Stimulated activated CD4-positive, alpha-beta T cell treated with anti-CD3 and anti-CD28 coated beads, Interleukin-2, amount 100 ng/mL, for 24 hours (primary cell): ENCODE measurements at places on chromosomes 16 and 17.

DNA sequence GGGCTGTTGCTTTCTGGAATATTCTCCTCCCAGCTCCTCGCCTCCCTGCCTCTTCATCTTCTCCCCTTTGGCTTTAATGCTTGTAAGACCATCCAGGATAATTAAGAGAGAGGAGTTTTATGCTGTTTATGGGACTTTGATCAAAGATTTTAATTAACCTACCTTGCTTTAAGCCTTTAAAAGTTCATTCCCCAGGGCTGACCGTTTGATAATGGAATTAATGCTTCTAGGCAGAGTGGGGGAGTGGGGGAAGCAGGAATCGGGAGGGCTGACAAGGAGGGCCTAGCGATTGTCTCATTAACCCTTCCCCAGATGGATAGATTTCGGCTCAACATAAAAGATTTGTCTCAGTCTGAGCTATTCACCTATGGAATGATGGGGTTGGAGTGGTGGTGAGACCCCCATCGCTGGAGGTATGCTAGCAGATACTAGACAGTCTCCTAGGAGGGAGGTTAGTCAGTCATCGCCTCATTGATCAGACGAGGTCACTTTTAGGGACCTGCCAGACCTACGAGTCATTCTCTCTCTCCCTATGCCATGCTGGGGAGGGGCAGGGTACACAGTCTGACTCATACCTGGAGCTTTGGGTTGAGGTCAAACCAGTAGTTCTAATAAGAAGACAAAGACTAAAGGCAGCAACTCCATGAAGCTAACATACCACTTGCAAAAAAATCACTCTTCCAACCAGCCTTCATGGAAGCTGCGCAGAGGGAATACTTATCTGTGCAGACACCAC, 236.6 kb upstream of the NLRP1 start:
- DNase-seq = no peak

DNA sequence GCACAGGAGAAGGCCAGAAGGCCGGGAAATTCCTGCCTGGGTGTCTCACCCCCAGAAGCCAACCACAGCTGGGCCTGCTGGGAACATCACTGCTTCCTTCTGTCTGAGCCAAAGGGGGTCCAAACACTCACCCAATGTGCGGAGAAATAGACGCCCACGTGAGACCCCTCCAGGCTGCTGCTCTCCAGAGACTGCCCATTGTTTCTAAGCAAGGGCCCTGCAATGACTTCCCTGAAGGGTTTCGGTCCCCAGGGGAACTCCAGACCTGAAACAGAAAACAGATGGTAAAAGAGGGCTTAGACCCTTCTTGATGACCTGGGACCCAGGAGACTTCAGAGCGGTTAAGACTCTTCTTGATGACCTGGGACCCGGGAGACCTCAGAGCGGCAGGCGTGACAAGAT, 41.3 kb downstream of the MRM3 start:
- DNase-seq = no peak

DNA sequence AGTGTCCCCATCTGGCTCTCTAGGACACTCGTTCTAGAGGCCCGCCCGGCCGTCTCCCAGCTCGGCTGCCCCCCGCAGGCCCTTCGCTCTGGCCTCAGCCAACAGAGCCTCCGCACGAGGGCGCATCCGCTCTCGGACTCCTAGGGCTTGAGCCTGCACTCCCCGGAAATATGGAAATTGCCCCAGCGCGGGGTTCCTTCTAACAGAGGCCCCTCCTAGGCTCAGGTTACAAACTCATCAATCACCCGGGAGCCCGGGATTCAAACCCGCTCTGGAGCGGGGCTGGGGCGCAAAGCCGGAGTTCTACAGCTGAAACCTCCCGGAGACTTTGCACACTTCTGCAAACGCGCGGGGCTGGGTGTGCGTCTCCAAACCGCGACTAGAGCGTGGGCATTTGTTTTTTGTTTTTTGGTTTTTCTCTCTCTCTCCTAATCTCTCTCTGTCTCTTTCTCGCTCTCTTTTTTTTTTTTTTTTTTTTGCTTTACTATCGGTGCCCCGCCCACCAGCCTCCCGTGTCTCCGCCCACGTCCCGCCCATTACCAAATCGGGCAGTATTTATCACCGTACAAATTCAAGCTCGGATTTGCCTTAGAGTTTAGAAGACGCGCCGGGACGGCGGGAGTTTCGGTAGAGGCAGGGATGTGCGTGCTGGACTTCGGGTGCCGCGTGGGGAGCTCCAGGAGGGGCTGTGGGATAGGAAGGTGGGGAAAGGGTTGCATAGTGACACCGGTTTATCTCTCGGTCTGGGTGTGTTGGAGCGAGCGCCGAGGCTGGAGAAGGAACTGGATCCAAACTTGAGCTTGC, 2.4 kb upstream of the FOXL1 start:
- DNase-seq = peak; percentile 72

- DNase-seq = no peak
Measured at GRCh38 chr16:71916397-71916920, 21.1 kb downstream of the IST1 start.

- DNase-seq = no peak
Measured at GRCh38 chr17:19904412-19904811, 36.7 kb upstream of the ULK2 start.

- no peak for DNase-seq
Measured at GRCh38 chr17:7969433-7969832, 33.0 kb upstream of the GUCY2D start.

DNA sequence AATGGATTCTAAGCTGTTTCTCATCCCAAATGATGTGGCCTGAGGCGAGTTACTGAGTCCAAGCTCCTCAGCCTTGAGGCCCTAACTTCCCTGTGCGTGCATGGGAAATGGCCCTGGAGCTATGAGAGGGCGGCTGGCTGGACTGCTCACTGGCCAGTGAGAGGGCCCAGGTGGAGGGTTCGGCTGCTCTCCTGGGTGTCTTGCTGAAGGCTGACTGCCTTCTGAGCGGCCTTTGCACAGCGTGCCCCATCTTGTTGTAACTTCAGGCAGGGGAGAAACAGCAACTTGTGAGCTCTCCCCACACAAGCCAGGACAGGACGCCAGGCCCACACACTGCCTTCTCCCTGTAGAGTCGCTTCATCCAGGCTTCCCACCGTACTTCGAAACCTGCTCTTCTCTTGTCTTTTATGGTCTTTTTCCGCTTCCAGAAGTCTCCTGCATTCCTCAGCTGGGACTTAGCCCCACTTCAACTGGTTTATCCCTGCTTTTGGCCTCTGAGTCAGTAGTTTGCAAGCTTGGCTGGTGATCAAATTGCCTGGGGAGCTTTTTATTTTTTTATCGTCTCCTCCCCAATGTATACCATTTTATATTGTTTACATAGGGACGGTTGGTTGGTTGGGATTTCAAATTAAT, 13.3 kb downstream of the CDH3 start:
- no peak for DNase-seq

- DNase-seq = no peak
Measured at GRCh38 chr16:69407702-69408323, 16.6 kb upstream of the CYB5B start.

DNA sequence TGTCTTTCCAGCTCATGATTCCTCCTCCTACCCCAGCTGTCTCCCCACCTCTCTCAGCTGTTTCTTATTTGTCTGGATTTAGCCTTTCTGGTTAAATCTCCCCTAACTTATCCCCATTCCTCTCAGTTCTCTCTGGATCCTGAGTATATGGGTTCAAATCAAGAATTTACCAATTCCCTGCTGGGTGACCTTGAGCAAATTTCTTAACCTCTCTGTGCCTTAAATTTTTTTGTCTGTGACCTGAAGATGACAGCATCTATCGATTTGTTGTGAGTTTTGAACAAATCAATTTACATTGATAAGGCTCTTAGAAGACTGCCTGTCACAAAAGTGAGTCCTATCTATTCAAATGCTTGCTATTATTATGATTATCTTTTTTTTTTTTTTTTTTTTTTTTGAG, 2.0 kb upstream of the KCNG4 start:
- DNase-seq = no peak

GRCh38 chr17:45847101-45847500, 2.4 kb downstream of the SPPL2C start:
- DNase-seq = no peak

DNA sequence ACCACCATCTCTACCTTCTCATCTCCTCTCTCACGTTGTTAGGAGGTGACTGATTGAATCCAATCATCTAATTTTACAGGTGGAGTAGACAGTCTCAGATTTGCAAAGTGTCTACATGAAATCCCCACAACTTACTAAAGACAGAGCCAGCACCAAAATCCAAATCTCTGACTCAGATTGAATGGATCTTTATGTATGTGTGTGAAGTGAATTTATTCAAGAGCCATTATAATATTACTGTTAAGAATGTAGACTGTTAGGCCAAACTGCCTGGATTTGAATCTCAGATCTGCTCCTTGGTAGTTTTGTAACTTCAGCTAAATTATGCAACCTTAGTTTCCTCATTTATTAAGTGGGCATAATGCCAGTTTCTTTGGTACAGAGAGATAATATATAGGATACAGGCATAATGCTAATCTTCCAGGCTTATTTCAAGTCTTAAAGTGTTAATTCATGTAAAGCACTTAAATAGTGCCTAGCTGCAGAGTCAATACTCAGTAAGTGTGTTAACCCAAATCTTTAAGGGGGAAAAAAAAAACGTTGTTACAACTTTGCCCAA, 12.7 kb downstream of the CNEP1R1 start:
- DNase-seq = no peak

GRCh38 chr17:9363440-9364350, 211.9 kb downstream of the STX8 start:
- no peak for DNase-seq

DNA sequence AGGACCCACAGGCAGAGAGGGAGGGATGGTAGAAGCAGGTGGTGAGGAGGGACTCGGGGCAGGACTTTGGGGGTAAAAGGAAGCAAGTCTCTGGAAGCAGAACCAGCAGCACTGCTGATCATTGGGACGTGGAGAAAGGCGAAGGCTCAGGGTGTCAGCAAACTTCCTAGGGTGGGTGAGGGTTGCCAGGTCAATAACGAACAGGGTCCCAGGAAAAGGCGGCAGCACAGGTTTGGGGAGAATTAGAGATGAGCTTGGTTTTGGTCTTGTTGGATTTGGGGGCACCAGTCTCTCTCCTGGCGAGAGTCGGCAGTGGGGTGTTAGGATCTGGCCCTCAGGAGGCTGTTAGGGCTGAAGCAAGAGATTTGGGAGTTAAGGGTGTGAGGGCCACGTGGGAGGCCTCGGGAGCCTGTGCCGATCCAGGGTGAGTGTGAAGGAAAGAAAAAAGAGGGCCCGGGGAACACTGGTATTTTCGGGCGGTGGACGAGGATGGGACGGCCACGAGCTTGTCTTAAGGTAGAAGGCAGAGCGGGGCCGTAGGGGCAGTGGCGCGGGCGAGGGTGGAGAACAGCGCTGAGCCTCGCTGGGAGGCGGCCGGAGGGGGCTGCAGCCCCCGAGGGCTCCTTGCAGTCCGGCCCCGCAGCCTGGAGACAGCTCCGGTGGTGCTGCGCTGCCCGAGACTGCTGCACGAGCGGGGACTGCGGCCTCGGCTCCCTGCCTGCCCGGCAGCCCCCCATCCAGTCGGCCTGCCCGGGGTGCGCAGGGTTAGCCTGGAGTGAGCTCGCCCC, 765 bp upstream of the ADORA2B start:
- DNase-seq = no peak

GRCh38 chr16:11262915-11263314, 6.2 kb downstream of the TNP2 start:
- DNase-seq = no peak

GRCh38 chr17:32142038-32142856, at the start of gene RHOT1:
RHOT1 (plus strand) TSS chr17:32142502; CDS start chr17:32142693, 191 bp downstream.
- peak; percentile 78 for DNase-seq

DNA sequence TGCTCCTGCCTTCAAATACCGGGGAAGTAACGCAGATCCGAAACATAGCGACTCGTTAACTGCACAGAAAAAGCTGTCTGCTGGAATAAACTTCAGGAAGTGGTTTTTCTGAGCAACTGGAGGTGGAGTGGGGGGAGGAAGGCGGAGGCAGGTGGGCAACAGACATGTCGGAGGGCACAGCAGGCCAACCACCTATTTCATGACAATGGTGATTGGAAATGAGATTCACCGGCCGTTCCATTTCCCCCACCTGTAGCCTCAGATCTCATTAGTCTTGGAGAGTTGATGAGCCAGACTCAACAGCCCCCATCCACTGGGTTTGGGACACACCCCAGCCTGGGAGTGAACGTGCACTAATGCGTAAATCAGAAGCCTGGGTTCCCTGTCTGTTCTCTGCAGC, 7.7 kb upstream of the PECAM1 start:
- no peak for DNase-seq

- DNase-seq = peak; percentile 50
Measured at GRCh38 chr17:31488264-31488981, 96.9 kb downstream of the RAB11FIP4 start.

- no peak for DNase-seq
Measured at GRCh38 chr16:84806256-84806889, 13.4 kb upstream of the CRISPLD2 start.

GRCh38 chr17:32281011-32281451, 15.4 kb downstream of the RHBDL3 start:
- no peak for DNase-seq

DNA sequence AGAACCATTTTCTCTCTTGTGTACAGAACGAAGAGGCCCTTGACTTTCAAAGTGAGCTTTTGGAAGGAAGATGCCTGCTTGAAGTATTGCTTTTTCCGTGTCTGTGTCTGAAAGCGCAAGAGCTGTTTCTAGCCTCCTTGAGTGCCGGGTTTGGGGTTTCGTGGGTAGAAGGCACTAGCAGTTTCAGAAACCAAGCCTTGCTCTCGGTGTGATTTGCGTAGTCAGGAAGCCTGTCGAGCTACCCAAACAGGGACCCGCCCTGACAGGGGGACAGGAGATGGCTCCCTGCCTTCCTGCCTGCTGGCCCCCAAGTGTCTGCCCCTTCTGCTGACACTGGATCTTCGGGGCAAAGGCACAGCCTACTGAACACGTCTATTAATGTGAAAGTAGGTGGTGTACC, 322.0 kb downstream of the MAF start:
- peak; percentile 69 for DNase-seq

GRCh38 chr17:44747566-44747965, 11.2 kb upstream of the ADAM11 start:
- no peak for DNase-seq

DNA sequence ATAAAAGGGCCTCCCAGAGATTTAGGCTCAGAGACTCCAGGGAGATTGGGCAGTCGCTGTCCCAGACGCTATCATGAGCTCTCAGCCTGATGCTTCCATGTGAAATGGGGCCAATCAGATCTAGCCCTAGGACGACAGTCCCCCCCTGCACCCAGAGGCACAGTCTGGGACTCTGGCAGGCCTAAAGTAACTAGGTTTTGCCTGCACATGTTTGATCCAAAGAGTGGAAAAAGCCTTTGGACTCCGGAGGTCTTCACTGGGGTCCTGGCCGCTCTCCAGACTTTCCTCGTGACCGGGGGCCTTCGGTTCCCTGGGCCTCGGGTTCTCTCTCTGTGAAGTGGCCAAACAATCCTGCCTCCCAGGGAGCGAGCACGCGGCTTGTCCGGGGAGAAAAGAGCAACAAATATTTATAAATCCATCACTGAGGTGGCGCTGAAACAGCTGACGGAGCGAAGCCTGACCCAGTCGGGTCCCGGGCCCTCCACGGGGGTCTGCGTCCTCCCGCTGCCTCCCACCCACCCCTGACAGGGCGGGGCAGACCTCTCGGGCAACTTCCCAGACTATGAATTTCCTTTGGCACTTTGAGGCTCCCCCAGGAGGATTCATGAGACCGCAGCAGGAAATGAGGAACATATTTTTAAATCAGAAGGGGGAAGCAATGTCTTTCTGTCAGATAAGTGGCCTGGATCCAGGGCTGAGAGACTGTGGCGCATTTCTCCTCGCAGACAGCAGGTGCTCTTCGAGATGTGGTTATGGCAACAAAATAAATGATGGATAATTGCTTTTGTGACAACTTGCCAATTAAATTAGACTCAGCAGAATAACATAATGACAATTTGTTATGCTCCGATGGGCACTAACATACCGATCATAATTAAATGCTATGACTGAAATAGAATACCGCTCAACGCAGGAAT, 38.9 kb downstream of the MRPS23 start:
- DNase-seq = no peak

- no peak for DNase-seq
Measured at GRCh38 chr16:81436386-81436785, 8.2 kb upstream of the CMIP start.
